Fibroblast of the conjunctiva (primary cell): ENCODE measurements at places on chromosomes 7 and 10.

DNA sequence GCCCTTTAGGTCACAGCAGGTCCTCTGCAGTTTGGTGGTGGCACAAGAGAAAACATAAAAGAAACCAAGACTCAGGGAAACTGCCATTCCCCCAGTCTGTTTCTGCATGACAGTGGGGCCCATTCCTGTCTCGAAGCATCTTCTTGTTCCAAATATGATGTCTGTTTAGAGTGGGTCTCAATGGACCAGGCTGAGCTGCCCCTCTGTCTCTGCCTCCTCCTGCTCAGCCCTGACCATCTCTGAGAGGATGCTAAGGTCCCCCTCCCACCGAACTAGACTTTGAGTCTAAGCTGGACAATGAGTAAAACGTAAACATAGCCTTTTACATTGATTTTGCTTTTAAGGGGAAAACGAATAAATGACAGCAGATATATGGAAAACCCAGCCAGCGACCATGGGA lies 40.4 kb downstream of the CLEC2L start:
- DNase-seq: no peak

DNA sequence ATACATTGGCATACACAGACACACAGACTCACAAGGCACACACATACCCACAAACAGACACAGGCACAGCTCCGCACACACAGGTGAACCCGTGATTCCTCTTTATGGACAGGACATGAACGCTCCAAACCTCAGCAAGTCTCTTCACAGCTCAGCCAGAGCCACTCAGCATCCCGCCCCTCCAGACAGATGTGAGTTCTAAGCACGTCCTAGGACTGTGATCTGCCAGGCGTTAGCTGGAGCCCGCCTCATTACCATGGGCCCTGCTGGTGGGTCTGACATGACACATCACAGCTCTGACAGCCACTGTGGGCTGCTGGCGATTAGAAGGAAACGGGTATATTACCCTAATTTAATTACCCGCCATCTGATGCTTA lies 176.7 kb upstream of the PPP2R2D start:
- no peak for DNase-seq

DNA sequence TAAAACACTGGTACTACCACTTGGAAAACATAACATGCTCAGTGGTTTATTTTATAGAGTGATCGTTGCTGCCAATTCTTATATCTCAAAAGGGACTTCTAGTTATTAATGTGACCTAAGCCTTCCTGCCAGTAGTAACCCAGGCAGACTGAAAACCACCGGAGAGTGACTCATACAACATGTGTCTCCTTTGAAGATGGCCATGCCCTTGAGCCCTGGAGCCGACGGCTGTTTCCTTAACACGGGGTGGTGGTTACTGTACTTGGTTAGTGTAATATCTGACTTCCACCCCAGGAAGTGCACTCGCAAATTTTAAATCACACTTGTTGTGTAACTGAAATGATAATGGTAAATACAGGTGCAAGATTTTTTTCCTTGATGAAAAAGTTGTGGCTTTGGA lies 30.5 kb downstream of the JAKMIP3 start:
- no peak for DNase-seq

- no peak for DNase-seq
Observed at GRCh38 chr7:157687158-157687557, 350.4 kb downstream of the DNAJB6 start.

DNA sequence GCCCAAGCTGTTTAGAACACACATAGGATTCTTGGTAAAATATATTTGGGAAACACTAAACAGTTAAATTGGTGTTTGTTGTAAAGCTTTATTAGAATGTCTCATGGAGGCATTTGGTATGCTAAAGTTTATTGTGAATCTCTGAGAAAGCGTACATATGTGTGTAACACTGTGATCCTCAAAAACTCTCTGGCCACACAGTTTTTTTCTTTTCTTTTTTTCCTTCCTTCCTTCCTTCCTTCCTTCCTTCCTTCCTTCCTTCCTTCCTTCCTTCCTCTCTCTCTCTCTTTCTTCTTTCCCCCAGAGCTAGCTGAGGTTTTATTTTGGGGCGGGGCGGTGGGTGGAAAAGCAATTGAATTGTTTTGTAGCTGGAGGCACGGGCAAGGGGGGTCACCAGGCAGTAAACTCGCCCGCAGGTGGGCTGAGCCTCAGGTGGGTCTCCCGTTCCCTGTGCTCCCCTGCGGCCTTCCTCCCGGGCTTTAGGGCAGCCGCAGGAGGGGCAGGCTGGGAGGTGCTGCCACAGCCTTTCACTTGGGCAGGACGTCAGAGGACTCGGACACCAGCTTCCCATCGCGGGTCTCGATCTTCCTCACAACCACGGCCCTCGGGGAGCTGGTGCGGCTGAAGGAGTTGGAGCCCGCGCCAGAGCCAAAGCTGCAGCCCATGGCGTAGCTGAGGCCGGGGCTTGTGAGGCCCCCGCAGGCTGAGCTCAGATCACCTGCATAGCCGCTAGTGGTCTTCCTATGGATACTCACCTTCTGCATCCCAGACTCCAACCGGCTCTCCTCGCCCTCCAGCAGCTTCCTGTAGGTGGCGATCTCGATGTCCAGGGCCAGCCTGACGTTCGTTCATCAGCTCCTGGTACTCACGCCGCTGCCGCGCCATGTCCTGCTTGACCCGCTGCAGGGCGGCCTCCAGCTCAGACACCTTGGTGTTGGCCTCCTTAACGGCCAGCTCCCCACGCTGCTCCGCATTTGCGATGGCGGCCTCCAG lies 459.0 kb downstream of the GATA3 start:
- no peak for DNase-seq

DNA sequence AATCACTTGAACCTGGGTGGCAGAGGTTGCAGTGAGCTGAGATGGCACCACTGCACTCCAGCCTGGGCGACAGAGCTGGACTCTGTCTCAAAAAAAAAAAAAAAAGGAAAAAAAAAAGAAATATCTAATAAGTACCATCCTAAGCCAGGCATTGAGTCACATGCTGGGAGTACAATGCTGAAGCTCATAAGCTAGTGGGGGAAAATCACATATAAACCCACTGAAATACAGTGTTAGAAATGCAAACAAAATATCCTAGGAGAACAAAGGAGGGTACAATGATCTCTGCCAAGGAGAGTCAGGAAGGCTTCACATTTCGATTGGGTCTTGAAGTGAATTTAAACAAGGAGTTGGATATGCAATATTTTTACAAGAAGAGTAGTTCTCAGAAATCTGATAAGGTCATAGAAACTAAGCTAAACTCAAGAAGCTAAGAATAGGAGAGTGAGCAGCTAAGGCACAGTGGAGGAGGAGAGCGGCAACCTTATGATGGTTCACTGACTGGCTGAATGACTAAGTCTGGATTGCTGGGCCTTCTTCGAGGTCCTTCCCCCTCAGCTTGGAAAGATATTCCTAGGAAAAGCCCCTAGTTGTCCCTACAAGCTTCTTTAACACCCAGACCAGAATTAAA lies 115.5 kb downstream of the PHTF2 start:
- DNase-seq: no peak

- no peak for DNase-seq
Observed at GRCh38 chr7:93202594-93203250, 23.5 kb downstream of the HEPACAM2 start.

DNA sequence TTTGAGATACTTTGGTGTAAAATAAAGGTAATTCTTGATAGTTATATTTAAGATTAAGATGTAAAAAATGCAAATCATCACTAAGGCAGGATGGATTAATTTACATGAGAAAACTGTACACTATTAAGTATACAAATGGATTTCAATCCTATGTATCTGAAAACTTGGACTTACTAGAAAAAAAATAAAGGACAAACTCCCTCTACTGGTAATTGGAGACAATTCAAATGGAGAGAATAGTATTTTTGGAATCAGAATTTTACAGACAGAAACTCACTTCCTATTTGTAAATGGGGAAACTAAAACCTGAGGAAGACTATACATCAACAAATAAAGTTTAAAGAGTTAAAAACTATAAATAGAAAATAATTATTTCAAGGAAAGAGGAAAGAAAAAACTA lies 62.6 kb downstream of the CUL2 start:
- DNase-seq: no peak

GRCh38 chr7:121334875-121335648 lies 6.3 kb downstream of the WNT16 start:
- no peak for DNase-seq

DNA sequence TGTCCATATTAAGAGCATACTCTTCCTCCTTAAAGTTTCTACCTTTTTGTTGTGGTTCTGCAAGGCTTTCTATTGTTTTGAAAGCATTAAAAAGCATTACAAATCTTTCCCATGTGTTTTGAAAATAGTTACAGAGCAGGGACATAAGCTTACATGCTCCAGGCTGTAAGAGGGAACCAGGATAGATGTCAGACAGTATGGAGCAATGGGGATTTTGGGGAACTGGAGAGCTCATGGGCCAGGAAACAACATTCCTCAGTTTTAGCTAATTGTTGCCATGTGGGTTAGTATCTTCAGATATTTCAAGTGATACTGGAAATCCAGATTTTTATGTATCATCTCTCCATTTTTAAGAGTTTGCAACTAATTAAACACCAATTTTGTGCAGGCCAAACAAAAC lies 3.5 kb downstream of the MDFIC start:
- no peak for DNase-seq

DNA sequence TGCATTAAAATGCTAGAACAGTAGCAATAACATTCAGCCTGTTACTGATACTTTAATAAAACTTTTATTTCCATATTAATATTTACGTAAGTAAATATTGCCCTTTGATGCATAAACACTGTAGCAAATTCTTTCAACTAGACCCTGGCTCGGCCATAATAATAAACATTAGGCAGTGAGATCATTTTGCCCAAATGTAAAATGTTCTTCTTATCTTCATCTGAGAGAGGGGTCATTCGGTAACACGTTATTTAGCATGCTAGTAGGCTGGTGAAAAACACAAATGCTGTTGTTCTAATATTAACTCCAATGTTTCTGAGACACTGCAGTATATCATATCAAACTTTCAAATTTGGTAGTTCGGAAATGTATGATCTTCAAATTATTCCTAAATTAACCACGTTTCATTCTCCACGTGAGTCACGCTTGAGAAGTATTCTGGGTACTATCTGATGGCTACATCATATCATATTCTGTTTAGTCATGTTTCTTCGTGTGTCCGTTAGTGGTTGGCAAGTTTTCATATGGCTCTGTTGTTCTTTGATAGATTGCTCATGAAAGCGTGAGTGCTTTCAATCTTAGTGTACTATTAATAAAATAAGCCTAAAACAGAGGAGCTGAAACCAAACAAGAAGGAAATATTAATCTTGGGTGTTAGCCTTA lies 145.8 kb downstream of the NSUN6 start:
- DNase-seq: peak; percentile 16

DNA sequence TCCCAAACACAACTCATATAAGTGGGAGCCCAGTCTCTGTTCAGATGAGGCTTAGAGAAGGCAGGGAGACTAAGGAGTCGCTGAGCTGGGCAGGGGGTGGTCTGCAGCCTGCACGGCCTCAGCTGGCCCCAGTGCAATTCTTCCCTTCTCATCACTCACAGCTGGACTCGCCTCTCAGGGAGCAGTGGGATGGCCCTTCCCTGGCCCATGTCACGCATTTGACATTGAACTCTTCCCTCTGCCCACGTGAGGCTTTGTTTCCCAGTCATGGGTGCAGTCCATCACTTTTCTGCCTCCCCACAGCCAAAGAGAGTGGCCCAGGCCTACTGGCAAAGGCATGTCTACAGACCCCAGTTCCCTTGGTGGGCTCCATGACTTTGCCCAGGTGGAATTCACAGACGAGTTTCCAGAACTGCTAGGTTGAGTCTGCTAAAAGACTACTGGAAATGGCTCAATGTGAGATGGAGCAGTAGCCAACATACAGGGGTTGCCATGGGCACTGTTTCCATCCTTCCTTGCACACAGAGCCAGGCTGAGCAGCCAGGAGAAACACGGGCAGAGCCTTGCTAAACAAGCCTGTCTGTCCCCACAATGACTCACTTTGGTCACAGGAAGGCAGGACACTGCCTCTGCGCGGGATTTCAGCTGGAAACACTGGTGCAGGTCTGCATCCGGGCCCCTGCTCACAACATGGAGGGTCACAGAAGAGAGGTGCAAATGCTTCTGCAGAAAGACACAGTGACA lies 90.1 kb downstream of the OAT start:
- no peak for DNase-seq

GRCh38 chr7:51314726-51315125 lies 1.9 kb downstream of the COBL start:
- DNase-seq: no peak

DNA sequence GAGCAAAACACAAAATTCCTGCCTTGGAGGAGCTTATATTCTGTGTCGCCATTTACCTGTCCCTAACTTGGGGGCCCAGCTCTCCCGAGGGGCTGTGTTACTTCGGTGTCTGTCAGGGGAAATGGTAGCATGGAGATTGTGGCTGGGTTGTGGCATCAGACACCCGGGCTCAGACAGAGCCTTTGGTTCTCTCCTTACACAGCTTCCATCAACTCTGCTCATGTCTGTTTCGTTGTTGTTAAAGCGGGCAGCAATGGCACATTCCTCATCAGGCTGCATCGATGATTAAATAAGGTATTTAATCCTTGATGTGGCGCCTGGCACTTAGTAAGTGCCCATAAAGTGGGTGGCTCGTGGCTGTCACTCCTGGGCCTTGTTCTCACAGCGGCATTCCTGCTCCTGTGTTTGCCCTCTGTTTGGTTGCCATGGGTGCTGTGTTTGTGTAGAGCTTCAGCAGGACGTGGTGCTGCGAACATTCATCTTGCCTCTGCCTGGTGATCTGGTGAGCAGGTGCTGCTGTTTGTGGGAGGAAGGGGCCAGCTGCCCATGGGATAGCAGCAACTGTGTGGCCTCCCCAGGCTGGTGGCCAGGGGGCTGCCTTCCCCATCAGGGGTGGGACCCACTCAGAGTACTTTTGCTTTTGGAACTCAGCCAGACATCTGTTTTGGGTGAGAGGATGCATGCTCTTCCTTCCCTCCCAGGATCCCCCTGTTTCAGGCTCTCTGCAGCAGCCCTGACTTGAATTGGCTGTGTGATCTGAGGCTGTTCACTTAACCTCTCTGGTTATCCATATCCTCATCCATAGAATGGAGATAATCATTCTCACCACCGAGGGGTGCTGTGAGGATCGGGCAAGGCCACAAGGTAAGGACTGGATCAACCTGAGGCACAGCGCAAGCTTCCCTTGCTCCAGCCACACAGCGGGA lies 207.2 kb upstream of the SVIL start:
- no peak for DNase-seq

GRCh38 chr10:74306227-74306982 lies 155.4 kb downstream of the ADK start:
- DNase-seq: no peak

DNA sequence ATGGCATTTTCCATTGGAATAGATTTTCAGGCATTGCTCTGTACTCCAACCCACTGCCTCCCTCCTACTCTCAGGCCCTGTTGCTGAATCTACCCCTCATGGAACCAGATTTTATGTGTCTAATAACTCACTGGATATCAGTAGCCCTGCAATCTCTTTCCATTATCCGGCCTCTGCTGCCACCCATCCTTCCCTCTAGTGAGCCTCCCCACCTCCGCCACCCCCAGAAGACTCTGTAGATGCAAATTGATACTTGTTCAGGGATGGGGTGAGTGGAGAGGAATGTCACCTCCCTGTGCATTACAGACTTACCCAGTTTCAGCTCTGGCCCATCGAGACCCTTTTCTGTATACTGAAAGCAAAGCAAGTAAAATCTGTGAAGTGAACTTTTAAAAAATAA lies 52.3 kb upstream of the PHYHIPL start:
- no peak for DNase-seq
